ENCODE measurements at places on chromosomes 5 and 9.

DNA sequence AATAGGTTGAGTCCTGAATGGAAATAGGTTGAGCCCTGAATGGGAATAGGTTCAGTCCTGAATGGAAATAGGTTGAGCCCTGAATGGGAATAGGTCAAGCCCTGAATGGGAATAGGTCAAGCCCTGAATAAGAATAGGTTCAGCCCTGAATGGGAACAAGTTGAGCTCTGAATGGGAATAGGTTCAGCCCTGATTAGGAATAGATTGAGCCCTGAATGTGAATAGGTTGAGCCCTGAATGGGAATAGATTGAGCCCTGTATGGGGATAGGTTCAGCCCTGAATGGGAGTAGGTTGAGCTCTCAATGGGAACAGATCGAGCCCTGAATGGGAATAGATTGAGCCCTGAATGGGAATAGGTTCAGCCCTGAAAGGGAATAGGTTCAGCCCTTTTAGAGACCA, 590.8 kb upstream of the ADAMTS16 start:
- no peak for DNase-seq

DNA sequence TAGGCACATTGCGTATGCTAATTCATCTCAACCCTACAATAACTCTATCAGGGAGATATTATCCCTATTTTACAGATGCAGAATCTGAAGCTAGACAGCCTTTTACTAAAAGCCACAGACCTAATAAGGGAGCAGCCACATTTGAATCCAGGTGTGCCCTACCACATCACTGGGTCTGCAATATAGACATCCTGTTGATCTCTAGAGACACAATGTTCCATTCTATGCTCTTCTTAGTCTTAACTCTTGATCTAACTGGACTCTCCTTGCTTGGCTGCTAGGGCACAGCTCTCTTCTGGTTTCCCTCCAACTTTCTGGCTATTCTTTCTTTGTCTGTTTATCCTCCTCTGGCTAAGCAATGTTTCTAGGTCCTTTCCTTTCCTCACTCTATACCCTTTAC, 1.4 kb upstream of the SPATA6L start:
- no peak for DNase-seq

DNA sequence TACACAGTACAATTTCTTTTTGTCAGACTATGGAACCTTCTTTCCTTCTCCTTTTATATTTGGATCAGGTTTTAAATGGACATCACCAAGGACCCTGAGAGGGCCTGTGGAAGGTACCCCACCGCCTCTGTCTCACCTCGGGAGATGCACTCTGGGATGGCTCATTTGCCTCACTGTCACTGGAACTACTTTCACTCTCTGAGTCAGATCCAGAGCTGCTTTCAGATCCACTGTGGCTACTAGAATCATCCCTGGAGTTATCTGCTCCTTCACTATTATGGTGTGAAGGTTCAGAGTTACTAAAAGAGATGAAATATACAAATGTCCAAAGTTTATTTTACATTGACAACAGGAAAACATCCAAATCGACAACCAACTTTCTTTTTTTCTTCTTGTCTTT, 24.6 kb downstream of the LEAP2 start:
- no peak for DNase-seq

DNA sequence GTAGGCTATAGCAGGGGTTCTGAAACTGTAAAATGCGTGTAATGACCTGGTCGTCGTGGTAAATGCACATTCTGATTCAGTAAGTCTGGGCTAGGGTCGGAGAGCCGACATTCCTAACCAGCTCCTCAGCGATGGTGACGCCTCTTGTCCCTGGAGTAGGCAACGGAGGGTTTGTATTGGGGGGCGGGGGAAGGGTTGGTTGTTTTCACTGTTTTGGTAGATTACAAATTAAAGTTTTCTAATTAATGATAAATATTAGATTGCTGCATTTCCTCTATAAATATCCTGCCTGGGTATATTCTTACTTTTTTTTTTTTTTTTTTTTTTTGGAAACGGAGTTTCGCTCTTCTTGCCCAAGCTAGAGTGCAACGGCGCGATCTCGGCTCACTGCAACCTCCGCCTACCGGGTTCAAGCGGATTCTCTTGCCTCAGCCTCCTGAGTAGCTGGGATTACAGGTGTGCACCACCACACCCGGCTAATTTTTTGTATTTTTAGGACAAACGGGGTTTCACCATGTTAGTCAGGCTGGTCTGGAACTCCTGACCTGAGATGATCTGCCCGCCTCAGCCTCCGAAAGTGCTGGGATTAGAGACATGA, 566 bp upstream of the ALDH7A1 start:
- no peak for DNase-seq

All from foreskin fibroblast (primary cell).